ENCODE measurements at places on chromosomes 13 and 19.

- DNase-seq: no peak
These were observed 339.0 kb downstream of the HS6ST3 start for GRCh38 chr13:96428911-96429310.

DNA sequence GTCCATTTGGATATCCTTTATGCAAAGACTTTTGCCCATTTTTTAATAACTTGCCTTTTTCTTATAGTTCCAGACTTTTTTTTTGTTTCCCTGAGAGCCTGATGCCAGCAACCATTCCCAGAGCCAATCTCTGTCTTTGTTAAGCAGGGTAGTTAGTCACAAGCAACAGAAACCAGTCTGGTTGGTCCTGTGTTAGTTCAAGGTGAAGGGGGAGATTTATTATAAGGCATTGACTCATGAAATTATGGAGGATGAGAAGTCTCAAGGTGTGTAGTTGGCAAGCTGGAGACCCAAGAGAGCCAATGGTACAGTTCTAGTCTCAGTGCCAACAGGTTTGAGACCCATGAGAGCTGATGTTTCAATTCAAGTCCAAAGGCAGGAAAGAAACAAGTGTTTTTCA, 33.0 kb downstream of the GPR12 start:
- DNase-seq: no peak

- no peak for DNase-seq
These were observed 711 bp upstream of the FOSB start for GRCh38 chr19:45467115-45467455.

DNA sequence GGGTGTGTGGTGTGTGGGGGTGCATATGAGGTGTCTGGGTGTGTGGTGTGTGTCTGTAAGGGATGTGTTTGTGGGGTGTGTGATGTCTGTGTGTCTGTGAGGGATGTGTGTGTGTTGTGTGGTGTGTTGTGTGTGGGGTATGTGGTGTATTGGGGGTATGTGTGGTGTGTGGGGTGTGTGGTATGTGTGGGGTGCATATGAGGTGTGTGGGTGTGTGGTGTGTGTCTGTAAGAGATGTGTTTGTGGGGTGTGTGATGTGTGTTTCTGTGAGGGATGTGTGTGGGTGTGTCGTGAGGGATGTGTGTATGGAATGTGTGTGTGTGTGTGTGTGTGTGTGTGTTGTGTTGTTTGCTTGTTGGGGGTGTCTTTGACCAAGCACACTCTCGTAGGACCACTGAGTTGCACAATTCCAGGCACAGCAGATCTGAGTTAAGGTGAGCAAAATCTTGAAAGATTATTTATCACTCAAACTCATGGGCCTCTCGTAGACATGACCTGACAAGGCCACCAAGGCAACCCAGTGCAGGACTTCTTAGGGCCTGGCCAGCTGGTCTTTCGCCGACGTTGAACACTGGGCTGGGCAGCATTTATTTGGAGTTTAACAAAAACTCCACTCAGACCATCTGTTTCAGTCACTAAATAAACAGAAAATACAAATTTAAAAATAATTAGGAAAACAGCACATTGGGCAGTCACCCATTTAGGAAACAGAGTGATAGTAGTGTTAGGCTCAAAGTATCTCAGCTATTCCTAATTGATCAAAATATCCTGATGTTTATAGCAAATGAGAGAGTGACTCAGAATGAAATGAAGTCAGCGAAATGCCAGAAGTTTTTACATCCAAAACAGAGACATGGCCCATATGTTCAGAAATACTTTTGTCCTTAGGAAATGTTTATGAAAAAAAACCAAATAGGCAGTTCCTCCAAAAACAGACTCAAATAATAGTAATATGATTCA, 301.1 kb downstream of the FGF9 start:
- DNase-seq: no peak

DNA sequence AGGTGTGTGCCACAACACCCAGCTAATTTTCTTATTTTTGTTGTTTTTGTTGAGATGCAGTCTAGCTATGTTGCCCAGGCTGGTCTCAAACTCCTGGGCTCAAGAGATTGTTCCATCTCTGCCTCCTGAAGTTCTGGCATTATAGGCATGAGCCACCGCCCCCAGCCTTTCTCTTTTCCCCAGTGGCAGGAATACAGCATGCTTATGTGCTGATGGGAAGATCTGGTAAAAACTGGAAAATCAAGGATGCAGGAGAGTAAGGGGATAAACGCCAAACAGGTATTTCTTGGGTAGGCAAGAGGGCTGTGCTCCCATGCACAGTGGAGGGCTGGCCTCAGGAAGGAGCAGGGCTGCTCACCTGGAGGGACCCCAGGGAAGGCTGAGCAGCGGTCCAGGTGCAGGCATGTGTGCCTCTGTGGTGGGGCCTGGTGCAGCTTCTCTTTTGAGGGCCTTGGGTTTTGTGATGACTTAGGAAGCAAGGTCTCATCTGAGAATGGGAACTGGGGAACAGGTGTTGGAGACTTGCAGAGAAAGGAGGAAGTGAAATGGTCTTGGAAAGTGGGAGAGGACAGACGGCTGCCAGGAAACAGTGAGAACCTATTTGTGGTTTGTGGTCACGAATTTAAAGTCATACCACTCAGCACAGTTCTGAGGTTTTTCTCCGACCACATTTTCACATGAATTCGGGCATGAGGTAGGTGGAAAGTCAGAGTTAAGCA, 106.5 kb downstream of the TEX26 start:
- DNase-seq: no peak

- DNase-seq: no peak
These were observed 12.8 kb downstream of the ZNF229 start for GRCh38 chr19:44435441-44435840.

GRCh38 chr13:79225487-79226232, 180.4 kb downstream of the RBM26 start:
- DNase-seq: no peak

- no peak for DNase-seq
These were observed 20.9 kb upstream of the C1QTNF9B start for GRCh38 chr13:23918208-23918607.

DNA sequence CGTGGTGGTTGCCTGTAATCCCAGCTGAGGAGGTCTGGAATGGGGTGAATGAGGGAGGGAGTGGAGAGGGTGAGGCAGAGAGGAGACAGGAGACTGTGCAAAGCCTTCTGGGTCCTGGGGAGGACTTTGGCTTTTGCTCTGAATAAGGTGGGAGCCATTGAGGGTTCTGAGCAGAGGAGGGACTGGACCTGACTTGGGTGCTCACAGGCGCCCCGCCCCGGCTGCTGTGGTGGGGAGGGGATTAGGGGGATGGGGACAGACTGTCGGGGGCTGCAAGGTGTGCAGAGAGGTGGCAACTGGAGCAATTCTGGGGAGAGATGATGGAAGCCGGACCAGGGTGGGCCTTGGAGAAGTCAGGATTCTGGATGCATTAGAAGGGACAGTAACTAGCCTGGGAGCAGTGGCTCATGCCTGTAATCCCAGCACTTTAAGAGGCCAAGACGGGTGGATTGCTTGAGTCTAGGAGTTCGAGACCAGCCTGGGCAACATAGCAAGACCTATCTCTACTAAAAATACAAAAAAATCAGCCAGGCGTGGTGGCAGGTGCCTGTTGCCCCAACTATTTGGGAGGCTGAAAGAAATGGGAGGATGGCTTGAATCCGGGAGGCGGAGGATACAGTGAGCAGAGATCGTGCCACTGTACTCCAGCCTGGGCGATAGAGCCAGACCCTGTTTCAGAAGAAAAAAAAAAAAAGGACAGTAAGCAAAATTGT, 16.1 kb upstream of the NANOS3 start:
- no peak for DNase-seq

GRCh38 chr19:5250127-5250659, 90.4 kb downstream of the PTPRS start:
- DNase-seq: no peak

DNA sequence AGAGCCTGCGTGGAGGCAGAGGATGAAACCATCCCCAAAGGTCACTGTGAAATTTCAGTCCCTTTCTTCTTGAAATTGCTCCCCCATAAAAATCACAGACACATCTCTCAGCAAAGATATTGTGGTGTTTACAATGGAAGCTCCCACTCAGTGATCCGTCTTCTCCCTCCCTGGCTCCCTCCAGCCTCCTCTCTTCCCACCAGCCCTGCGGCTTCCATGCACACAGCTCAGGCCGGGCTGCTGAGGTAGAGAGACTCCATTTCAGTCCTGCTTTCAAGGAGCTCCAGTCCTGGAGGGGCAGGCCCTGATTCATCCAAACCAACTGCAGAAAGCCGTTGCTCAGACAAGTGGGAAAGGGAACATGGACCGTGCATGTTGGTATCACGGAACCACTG, 24.0 kb upstream of the MIER2 start:
- no peak for DNase-seq

DNA sequence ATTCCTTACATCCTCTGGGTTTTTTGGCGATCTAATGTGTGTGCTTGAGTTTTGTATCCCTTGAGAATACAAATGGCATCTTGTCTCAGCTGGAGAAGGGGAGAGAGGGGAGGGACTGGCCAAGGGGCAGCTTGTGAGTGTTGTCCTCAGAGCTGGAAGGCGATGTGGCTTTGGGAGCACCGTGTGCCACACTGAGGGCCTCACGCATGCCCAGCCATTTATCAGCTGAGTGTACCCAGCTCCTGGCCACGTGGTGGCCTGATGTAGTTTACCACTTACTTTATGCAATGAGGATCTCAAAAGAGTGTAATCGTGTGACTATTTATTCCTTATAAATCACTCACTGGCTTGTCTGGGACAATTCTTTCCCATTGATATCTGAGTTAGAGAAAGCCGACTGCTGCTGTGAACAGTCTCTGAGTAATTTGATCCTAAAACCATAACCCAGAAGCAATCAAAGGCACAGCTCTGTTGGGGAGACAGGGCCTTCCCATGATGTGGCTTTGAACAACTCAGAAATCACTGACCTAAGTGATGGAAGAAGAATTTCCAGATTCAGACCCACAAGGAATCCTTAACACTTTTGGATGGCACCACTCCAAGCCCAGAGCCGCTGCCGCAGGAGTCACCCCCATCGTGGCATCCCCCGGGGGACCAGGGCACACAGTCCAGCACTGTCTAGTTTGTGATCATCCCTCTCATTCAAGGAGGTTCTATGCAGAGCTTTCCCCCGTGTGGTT, 53.9 kb upstream of the MTIF3 start:
- DNase-seq: no peak

GRCh38 chr19:11288349-11288748, 7.6 kb upstream of the TSPAN16 start:
- no peak for DNase-seq

DNA sequence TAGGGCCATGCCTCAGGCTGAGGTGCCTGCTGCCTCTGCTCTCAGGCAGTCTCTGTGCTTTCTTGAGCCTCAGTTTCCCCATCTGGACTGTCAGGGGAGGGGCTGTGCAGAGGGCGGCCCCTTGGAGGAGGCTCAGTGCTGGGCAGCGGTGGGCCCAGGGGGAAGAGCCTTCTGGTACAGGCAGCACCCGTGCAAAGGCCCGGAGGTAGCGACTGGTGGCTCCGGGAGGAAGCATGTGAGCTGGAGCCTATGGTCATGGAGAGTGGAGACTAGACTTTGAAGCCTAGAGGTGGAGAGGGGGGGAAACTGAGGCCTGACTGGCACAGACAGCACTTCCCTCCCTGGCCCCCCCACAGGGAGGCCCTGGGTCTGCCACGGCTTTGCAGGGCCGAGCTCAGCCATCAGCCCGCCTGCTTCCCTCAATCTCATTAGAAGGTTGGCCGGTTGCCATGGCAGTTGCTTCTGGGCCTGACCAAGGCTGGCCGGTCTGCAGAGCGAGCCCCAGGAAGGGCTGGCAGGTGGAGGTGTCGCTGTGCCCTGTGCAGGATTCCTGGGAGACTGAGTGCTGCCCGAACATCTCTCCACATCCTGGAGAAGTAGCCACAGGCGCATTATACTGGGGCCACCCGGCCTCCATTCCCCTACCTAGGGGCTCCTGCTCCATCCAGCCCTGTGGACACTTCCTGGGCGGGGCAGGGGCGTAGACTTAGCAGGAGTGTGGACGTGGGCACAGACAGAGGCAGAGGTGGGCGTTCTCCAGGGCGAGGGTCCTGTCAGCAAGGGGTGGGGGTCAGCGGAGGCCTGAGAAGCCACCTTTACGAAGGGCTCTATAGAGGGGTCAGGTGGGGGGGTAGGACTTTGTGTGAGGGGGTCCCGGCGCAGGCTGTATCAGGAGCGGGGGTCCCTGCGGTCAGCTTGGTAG, 53.2 kb downstream of the CRTC1 start:
- no peak for DNase-seq

- no peak for DNase-seq
These were observed 7.9 kb upstream of the GGACT start for GRCh38 chr13:100596516-100596915.

- DNase-seq: peak; percentile 81
These were observed at the start of gene DENND1C for GRCh38 chr19:6481541-6482342. DENND1C (minus strand) TSS chr19:6481787; CDS start chr19:6481695, 92 bp downstream.

DNA sequence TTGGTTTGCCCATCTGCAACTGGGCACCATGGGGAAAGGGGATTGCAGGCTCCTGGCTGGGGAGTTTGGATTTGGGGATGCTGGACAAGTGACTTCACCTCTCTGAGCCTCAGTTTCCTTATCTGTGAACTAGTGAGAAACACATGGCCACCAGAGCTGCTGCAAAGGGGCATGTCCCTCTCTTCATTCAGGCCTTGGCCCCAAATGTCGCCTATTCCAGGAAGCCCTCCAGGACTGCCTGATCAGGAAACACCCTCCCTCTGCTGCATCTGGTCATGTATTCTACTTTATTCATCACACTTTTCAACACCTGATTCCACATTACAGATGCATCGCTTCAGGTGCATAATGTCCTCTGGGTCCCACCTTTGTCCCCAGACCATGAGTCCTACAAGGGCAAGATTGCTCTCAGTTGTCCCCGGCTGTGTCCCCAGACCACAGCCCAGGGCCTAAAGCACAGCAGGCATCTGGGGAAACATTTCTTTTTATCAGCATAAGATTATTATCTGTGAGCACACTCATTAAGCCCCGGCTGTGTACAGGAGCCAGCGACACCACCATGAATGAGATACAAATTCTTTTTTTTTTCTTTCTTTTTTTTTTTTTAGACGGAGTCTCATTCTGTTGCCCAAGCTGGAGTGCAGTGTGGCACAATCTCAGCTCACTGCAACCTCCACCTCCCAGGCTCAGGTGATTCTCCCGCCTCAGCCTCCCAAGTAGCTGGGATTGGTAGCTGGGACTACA, 37.5 kb downstream of the ARRDC2 start:
- no peak for DNase-seq

DNA sequence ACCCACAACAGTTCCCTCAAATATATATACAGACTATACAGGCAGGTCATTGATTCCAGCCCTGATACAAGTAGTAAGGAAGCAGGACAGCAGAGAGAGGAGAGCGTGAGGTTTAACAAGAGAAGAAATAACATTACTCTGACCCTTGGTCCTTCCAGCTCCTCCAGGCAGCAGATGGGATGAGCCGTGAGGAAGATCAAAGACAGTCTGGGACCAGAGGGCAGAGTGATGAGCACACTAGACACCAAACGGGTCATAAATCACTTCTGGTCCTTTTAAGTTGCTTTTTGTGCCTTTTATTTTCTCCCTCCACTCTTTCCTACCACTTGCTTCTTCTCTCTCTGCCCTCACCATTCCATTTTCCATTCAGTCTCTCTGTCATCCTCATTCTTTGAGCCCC, 16.9 kb upstream of the MICU2 start:
- DNase-seq: no peak

DNA sequence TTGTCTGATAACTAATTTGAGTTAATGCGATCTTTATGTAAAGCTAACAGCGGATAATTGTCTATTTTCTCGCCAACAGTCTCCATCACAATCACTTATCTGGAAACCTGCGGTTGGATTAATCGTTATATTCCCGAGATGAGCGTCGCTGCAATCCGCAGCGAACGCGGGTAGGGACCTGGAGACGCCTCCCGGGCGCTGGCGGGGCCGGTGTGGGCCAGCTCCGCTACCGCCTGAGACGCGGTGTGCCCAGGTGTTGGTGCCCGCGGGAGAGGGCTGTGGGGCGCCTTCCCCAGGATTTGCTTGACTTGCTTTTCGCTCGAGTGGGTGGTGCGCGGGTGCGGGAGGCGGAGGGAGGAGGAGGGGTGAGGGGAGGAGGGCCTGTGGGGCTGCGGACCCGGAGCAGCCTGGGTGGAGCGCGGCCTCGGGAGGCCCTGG, 38.3 kb downstream of the SOX1 start:
- no peak for DNase-seq

Data from activated CD8-positive, alpha-beta memory T cell treated with anti-CD3 and anti-CD28 coated beads, Interleukin-2, amount 50 U/mL, for 48 hours (primary cell).